Panc1 (cell line): ENCODE measurements at places on chromosomes 4 and X. TPM values are rescaled to one million over a fixed set of nuclear protein-coding genes. Genes with fewer than 3 reads are reported as not detected.

DNA sequence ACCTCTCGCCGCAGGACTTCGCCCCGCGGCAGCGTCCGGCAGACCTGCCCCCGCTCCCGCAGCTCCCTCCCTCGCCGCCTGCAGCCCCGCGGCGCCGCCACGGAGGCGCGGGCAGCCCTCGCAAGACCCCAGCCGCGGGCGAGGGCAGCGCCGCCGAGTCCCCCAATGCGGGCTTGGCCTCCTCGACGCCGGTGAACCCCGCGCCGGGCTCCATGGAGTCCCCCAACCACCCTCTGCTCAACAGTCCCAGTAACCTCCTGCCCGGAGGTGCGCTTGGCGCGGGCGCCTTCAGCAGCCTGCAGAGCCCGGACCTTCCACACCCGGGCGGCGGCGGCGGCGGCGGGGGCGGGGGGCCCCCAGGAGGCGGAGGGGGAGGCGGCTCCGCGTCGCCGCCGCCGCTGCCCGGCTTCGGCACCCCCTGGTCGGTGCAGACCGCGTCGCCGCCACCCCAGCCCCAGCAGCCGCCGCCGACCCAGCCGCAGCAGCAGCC, 1.2 kb downstream of the CPEB2 start:
- DNase-seq: no peak

CTAG1B gene
- total RNA-seq: not detected

DNA sequence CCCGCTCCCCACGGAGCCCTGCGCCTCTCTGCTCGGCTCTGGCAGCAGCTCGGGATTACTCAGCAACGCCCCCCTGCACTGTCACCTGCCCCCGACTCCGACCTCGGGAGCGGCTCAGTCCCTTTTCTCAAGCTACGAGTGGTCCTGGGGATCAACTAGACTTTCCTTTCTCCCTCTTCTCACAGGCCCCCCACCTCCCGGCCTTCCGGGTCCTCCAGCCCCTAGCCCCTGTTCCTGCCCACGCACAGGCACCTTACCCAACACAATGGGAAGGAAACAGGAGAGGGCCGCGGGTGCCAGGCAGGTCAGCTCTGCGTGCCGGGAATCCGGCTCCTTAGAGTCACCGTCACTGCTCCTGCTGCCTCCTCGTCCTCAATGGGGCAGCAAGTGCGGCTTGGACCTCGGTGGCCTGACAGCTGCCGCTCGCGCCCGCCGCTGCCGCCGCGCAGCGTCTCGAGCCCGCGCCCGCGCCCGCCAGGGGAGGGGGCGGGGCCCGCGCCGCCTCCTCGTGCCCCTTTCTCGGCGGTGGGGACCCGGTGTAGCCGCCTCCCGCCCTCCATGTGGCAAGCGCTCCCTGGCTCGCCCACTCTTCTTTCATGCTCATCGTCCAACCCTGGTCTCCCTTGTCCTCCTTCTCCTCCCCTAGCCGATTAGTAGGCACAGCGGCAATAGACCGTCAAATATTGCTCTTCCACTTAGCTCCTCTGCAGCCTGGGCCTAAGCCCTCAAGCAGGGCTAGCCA, at the start of gene RAB9B:
RAB9B (minus strand) TSS at position 455 of the 742 bp plus-strand sequence. CDS start 6,473 bp downstream, outside the sequence.
- DNase-seq: peak; percentile 1

- DNase-seq: no peak
Observed at GRCh38 chr4:189548484-189549125, 392.1 kb upstream of the FRG1 start.

GRCh38 chr4:182384631-182385091, 141.5 kb downstream of the TENM3 start:
- DNase-seq: no peak
